Activated naive CD4-positive, alpha-beta T cell treated with anti-CD3 and anti-CD28 coated beads, Interleukin-2, amount 10 ng/mL, durations not matched to agents 7 days and 5 days (primary cell): ENCODE measurements at places on chromosomes 5 and 9.

DNA sequence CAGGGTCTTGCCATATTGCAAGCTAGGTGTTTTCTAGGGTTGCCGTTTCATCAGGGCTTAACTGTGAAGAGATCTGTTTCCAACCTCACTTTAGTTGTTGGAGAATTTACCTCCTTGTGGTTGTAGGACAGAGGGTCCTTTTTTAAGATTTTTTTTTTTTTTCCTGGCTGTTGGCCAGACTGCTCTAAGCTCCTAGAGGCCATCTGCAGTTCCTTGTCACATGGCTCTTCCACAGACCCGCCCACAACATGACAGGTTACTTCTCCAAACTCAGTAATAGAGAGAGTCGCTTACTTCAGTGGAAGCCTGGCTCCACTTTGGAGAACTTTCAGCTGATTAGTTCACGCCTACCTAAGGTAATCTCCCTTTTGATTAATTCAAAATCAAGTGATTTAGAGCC lies 543.7 kb downstream of the DMRTA1 start:
- DNase-seq, result no peak

DNA sequence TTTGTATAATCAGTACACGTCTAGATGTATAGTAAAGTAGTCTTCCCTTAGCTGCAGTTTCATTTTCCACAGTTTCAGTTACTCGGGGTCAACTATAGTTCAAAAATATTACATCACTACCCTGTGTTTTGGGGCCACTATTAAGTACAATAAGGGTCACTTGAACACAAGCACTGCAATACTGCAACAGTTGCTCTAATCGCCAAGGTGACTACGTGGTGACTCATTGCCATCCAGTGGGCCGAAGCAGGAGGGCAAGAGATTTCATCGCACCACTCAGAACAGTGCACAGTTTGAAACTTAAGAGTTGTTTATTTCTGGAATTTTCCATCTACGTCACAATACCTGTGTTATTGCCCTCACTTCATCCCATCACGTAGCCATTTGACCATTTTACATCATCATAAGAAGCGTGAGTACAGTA lies at the start of gene ARL14EPL:
ARL14EPL (plus strand) TSS at position 379 of the 424 bp plus-strand sequence. CDS start 18,994 bp downstream, outside the sequence.
- DNase-seq, result no peak

- DNase-seq, result peak; percentile 57
These were observed 192.7 kb downstream of the GNA14 start for GRCh38 chr9:77455312-77455927.

DNA sequence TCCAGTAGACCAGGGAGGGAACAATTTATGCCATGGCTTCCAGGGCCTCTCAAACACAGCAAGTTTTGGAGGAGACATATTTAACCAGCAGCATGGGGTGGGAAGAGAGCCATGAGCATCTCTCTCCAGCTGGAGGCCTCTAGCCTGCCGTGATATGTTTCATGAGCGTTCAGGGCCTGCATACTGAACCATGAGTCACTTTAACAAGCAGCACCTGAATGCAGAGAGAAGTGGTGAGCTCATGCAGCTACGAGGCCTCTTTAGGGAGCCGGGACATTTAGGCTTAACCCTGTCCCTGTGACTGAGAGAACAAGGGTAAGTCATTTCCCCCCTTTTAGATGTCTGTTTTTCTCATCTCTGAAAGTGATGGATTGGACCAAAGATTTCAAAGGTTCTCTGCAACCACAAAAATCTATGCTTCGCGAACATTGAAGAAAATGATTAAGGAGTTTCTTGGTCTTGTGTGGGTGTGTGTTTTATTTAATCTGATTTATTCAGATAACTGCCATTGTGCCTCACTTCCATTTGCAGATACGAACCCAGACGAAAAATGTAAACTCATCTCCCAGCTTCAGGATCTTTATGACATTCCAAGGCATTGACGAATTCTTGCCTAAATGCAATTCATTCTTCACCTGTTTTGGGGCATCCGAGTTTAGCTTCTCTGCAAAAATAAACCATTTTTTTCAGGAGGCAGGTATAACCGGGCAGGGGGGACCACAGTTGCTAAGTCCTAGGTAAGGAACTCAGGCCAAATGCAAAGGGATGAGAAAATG lies 157.0 kb downstream of the GABBR2 start:
- no peak for DNase-seq

DNA sequence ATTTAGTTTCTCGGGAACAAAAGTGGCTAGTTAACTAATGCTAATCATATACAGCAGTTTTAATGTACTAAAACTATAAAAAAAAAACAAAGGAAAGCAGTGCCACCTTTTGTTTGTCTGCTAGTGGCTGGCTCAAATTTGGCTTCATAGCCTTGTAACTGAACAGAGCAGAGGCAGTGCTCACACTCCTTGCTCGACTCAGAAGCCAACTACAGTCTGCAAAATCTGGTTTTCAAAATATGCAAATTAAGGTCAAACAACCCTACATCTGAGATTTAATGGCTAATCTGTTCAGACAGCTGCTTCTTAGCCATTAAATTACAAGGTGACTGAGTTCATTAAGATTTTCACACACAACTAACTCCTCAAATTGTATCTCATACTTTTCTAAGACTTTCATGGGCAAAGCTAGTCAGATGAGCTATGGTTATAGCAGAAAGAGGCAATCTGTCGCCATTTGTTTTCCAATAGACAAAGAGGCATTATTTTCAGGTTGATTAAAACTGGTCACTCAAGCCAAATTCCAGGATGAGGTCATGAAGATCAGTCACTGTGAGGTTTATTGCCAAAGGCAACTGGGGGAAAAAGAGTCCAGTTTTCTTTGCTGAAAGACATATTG lies 56.8 kb upstream of the EPB41L4A start:
- DNase-seq, result no peak

- no peak for DNase-seq
These were observed 38.5 kb downstream of the FBXL7 start for GRCh38 chr5:15538516-15538915.

DNA sequence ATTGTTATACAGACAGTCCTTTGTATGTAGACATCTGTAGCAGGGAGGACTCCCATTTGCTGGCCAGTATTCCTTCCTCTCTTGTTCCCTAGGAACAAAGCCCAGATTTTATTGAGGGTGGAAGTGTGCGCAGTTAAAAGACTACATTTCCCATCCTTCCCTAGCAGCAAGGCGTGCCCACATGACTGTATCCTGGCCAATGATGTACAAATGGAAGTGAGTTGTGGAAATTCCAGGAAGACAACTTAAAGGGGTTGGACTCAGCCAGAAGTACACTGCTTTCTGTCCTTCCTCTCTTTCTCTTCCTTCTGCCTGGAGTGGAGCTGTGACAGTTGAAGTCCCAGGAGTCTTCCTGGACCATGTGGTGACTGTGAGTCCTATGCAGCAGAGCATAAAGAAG lies 89.0 kb downstream of the HRH2 start:
- no peak for DNase-seq

GRCh38 chr5:17339841-17340240 lies 122.4 kb downstream of the BASP1 start:
- DNase-seq, result no peak

DNA sequence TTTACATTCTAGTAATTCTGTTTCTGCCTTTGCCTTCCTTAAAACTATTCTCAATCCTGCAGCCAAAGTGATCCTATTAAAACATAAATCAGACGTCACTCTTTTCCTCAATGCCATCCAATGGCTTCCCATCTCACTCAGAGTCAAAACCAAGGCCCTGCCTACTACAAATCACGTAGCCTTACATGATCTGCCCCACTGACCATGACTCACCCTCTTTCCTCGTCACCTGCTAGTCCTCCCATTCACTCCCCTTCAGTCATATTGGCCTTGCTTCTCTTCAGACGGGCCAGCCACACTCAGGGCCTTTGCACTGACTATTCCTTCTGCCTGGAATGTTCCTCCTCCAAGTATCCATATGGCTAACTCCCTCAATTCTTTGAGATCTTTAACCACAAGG lies 39.0 kb upstream of the DMXL1 start:
- DNase-seq, result no peak

GRCh38 chr5:39273314-39273954 lies 54.1 kb upstream of the FYB1 start:
- no peak for DNase-seq

- DNase-seq, result no peak
These were observed 5.3 kb downstream of the IRX4 start for GRCh38 chr5:1877103-1878049.

DNA sequence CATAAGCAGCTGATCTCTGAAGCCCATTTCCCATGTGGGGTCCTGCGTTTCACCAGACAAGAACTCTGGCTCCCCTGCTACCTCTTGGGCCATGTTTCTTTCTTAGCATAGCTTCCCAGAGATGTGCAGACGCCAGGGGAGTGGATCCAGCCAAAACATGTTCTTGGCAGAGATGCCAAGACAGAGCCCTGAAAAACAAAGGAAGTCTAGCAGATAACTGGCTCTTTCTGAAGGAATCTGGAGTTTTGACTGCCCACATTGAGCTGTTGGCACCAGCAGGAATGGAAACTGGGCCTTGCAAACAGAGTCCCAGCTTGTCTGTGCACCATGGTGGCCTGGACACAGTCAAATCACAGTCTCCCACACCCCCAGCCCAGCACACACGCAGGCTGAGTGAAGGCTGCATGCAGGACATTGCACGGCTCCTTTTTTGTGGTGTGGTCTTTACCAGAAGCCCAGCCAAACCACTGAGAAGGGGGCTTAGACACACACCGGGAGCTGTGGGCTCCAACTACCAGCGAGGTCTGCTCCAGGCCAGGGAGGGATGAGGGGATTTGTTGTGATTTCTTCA lies 114.7 kb downstream of the SNX18 start:
- DNase-seq, result no peak

DNA sequence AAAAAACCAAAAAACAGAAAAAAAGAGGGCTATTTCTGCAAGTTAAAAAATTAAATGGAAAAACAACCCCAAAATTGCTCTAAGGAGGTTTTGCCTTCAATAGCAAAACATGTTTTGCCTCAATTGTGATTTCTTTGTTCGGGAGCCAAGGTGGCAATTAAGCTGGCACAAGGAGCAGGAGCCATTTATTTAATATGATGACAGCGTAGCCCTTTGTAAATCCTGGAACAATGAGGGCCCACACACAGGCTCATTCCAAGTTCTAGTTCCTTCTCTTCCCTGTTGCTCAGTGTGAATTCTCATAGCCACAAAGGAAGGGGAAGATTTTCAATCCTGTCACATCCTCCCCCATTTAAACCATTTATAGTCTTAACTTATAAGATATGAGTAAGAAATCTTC lies 353.2 kb downstream of the PDE4D start:
- DNase-seq, result no peak

GRCh38 chr9:96408409-96409280 lies 9.5 kb downstream of the ZNF367 start:
- DNase-seq, result no peak

- DNase-seq, result no peak
These were observed 170.0 kb downstream of the NTRK2 start for GRCh38 chr9:84839541-84839940.

GRCh38 chr5:138790684-138791083 lies 37.5 kb downstream of the CTNNA1 start:
- no peak for DNase-seq

- DNase-seq, result no peak
These were observed 3.6 kb upstream of the ENG start for GRCh38 chr9:127858041-127858512.

- DNase-seq, result no peak
These were observed 40.6 kb downstream of the SEMA5A start for GRCh38 chr5:9505225-9505624.

DNA sequence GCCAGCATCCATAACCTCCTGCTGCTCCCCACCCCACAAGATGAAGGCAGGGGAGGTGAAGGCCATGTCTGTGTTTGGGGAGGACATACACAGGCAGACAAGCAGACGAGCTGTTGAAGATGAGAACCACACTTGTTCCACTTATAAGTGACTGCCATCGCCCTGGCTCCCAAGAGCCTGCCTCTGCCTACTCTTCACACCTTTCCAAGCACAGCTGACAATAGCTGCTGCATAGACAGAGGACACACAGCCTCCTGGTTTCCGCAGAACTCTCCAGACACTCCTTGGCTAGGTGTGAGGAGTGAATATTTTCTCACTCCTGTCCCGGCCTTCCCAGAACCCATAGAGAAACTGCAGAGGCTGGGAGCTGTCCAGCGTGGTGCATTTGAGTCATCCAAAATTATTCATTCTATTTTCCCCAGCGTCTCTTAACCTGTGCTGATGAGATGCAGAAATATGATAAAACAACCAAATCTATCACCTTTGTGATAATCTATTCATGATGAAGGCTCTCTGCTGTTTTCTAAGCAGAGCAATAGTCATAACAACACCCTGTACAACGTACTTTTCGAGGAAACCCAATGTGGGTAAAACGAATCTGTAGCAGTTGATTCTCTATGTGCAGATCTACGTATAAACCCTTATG lies 24.7 kb downstream of the KLF9 start:
- DNase-seq, result no peak

DNA sequence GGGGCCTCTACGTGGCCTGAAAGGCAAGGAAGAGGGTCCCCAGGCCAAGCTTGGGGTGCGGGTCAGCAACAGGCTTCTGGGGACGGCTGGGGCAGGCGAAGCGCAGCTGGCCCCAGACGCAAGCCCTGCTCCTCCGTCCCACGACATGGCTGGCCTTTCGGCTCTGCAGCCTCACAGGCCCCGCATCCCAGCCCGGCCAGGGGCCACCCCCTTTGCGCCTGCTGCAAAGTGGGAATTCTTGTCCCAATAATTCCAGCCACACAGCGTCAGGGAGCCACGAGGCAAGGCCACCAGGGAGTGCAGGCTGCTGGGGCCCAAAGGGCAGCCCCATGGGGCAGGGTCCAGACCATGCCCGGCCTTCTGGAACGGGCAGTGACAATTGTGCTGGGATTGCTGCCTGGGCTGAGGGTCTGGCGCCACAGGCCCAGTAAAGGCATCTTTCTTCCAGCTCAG lies 1.1 kb upstream of the ENTPD2 start:
- no peak for DNase-seq

GRCh38 chr5:74241751-74242140 lies 398.8 kb downstream of the ENC1 start:
- no peak for DNase-seq

DNA sequence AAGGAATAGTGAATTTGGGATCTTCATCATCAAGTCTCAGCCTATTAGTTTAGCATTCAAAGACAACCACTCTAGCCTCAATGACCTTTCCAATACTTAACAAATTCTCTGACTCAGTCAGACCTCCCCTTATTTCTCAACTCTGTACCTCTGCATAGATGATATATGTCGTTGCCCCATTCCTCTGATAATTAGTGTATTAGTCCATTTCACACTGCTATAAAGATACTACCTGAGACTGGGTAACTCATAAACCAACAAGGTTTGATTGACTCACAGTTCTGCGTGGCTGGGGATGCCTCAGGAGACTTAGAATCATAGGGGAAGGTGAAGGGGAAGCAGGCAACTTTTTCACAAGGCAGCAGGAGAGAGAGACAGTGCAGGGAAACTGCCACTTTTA lies 8.9 kb downstream of the MRPL22 start:
- DNase-seq, result no peak

GRCh38 chr9:81893929-81894328 lies 34.3 kb upstream of the SPATA31D4 start:
- DNase-seq, result no peak

DNA sequence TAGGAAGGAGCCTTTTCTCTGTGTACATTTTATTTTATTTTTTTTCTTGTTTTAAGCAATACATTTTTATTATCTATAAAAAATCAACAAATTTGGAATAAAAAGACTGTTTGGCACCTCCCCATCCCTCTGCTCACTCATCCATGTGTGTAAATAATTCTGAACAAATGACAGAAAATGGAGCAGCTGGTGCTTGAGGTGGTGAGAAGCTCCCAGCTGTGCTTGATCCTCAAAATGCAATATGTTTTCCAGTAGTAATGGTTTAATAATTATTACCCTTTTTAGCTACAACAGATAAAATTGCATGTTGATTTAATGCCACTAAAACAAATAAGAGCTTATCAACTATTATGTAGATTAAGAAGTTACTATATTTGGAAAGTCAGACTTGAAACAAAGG lies 132.5 kb downstream of the CDH18 start:
- no peak for DNase-seq
